ENCODE measurements at places on chromosomes 4 and X.

- no peak for DNase-seq
These were observed 20.3 kb downstream of the QRFPR start for GRCh38 chr4:121360495-121360894.

DNA sequence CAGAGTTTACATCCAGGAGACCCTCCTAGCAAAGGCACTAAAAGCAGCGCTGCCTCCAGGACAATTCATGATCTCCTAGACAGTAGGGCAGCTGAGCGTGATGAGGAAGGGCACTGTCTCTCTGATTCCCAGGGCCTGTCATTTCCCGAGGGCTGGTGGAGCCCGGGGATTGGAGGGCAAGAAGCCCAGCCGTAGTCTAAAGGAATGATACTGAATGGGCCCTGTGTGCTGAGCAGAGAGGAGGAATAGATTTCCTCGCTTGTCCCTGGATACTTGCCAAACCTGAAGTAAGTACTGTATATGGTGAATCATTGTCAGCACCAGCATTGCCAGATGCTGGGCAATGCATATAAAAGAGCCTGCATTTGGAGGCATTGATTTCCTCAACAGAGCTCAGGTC lies 88.0 kb upstream of the SLITRK2 start:
- DNase-seq = no peak

DNA sequence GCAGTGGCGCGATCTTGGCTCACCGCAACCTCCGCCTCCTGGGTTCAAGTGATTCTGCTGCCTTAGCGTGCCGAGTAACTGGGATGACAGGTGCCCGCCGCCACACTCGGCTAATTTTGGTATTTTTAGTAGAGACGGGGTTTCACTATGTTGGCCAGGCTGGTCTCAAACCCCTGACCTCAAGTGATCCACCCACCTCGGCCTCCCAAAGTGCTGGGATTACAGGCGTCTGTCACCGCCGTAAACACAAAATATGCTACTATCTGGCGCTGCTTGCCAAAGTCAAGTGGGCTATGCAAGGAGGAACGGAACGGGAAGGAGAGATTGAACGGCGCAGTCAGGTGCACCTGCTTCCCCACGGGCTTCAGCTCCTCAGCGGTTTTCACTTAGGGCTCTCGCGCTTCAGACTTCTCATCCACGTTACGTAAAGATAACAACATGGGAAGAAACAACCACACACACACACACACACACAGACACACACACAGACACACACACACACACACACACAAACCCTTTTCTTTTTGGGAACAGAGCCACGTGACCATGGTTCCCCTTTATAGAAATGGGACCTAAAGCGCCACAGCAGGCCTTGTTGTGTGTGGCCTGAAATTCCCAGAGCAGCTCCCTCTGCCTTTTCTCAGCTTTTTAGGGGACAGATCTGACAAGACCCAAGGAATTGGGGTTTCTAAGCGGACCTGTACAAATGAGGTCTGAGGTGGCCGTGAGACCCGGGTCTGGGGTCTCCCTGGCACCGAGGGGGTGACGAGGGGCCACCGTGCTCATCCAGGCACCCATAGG lies 1.5 kb downstream of the P2RY8 start:
- DNase-seq = no peak

GRCh38 chr4:180674619-180675358 lies 1568.4 kb upstream of the TENM3 start:
- DNase-seq = no peak

DNA sequence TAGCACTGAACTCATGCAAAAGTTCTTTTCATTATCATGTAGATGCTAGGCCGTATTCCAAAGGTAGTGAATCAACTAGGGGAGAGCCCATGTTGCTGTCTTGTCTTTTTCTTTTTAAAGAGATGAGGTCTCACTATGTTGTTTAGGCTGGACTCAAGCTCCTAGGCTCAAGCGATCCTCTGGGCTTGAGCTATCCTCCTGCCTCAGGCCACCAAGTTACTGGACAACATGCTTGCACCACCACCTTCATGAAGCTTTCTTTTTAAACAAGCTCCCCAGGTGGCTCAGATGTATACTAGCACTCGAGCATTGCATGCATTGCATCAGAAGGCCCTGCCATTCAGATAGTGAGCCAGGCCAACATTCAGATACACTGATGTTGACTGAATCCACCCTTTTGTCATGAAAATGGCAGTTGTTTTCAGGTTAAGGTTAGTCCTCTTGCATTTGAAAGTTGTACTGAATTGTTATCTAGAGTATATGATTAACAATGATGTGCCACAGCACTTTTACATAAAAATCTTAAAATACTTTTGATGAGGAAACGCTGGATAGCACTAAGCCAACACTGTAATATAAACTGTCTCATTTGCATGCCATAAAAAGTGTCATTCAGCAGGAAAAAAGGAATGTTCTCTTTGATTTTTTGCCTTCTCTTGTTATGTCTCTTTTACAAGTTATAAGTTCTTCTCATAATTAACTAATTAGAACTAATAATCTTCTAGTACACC lies 76.7 kb downstream of the FNIP2 start:
- DNase-seq = no peak

DNA sequence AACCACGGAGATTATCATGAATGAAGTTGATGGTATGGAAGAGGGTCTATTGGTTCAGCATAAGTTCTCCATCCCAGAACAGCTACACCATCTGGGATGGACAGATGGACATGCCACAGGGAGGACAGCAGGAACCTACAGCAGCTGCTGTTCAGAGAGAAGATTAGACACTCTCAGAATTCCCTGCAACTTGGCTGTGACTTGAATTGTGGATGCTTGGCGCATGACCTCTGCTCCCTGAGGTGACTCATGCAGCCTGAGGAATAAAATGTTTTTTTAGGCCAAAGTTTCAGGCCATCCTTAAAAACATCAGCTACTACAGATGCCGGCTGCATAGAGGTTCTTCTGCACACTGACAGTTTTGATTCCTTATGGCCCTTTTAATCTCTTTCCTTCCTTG lies 97.3 kb downstream of the RS1 start:
- no peak for DNase-seq

GRCh38 chr4:185276036-185276435 lies 66.6 kb downstream of the SNX25 start:
- no peak for DNase-seq

- no peak for DNase-seq
These were observed 175.2 kb downstream of the ZNF330 start for GRCh38 chr4:141395919-141396318.

GRCh38 chr4:43959976-43960375 lies 488.6 kb downstream of the KCTD8 start:
- no peak for DNase-seq

Measured in left renal pelvis (tissue), 4 donors.